ENCODE measurements at places on chromosomes 7 and 10.

- no peak for DNase-seq
These were observed 27.7 kb downstream of the ANKRD26 start for GRCh38 chr10:27072436-27073114.

DNA sequence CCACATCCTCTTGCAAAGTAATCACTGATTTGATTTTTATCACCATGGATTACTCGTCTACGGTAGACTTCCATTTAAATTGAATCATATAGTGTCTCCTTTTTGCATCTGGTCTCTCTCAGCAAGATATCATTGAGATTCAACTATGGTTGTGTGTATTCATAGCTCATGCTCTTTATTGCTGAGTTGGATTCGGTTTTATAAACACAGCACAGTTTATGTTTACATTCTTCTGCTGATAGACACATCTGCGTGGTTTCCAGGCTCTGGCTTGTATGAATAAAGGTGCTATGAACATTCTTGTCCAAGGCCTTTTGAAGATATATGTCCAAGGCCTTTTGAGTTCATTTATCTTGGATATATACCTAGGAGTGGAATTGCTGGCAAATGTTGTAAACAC, 356.5 kb upstream of the CELF2 start:
- DNase-seq = no peak

GRCh38 chr10:70169649-70170364, 507 bp downstream of the SAR1A start:
- no peak for DNase-seq

DNA sequence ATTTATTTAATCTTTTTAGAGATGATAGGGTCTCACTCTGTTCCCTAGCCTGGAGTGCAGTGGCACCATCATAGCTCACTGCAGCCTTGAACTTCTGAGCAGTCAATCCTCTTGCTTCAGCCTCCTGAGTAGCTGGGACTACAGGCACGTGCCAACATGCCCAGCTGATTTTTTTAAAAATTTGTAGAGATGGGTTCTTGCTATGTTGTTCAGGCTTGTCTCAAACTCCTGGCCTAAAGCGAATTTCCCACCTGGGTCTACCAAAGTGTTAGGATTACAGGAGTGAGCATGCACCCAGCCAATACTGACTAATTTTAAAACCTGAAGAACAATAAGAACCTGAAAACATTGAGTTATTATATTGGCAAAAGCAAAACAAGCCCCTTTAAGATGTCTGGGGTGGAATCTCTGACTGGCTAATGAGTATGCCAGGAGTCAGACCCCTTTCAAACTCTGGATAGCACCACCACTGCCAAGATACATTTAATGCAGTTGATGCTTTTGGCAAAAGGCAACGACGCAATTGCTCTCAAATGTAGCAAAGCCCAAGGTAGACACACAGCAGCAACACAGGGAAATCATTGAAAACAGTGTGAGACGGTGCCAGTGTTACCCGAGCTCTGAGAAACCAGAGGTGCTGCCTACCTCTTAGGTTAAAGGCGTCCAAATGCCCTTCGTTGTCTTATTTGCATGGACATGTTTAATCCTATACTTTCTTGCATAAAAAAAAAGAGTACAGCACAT, 40.7 kb upstream of the TOMM7 start:
- DNase-seq = no peak

GRCh38 chr10:78843495-78843894, 225.3 kb upstream of the ZMIZ1 start:
- no peak for DNase-seq

GRCh38 chr10:127648885-127649284, 88.1 kb upstream of the FOXI2 start:
- no peak for DNase-seq

DNA sequence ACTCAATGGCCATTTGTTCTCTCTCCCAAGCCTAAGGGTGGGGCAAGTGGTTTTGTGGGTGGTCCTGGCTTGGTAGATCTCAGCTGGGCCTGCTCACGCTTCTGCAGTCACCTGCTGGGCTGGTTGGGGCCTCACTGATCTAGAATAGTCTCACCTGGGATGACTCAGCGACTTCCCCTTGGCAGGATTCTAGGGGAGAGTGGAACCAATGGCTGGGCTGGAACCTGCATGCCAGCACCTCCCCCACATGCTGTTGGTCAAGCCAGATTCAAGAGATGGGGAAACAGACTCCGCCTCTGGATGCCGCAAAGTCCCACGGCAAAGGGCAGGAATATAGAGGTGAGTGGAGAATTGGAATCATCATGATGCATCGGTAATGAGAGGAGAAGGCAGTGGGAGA, 292.9 kb upstream of the NPVF start:
- no peak for DNase-seq

DNA sequence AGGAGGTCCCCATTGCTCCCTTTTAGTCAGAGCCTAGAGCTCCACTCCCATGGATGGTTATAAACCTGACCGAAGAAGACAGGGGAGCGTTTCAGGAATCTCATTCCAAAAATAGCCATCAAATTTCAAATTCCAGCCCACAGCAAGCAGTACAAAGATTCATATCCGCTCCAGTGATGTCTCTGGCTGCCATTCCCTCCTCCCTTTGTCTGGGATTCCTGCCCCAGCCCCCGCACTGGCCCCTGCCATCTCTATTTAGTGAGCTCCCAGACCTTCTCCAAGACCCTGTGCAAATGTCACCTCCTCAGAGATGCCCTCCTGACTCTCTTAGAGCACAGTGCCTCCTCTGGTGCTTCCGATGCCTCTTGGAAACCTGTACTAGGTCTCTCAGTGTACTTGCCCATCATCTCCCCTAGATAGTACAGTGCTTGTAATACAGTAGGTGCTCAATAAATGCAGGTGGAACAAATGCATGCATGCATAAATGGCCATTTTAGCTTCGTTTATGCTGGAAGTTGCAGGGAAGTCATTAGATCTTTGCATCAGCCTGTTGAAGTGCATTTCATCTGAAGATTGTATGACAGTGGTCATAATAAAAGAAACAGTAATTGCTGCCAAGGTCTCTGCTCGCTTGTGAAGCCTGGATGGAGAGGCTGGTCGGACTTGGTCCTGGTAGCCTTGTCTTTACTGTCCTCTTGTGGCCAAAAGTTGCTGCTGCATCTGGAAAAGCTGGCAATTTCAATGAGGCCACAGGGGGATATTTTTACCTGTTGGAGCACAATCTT, 32.0 kb upstream of the HABP2 start:
- no peak for DNase-seq

GRCh38 chr10:78116361-78116760, 82.7 kb downstream of the RPS24 start:
- DNase-seq = no peak

DNA sequence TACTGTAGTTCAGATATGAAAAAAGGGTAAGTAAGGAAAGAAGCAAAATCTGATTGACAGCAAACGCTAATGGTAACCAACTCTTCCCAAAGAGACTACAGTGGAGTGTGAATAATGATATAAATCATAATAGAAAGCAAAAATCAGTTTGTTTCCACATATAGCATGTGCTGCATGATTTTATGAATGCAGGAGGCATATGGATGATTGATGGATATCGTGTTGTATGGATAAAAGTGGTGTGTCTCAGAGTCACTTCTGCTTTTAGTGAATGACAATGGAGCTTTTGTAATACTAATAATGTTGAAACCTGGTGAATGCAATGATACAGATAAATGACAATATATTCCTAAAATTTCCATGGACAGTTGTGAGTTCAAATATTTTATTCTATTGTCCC, 36.6 kb upstream of the PALS2 start:
- no peak for DNase-seq

GRCh38 chr7:94679358-94679757, 23.4 kb upstream of the SGCE start:
- no peak for DNase-seq

DNA sequence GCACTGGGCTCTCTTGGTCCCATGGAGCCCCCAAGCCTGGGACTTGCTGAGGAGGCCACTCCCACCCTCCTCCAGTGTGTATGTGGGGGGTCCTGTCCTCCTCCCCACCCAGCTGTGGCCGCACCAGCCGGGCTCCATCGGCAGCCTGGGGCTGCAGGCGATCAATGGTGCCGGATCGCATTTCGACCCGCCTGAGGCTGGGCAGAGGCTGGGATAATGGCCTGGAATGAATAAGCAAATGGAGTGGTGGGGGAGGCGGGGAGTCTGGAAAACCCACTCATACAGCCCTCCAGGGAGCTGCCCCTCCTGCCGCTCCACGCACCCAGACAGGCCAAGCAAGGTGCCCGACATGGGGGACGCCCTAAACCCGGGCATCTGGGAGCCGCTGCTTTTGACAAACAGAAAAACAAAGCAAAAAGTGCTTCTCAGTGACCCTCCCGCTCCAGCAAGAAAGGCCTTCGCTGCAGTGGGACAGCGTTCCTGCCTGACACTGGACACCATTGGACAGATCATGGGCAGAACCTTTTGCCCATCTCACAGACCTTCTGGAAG, 160.5 kb downstream of the NRF1 start:
- no peak for DNase-seq

DNA sequence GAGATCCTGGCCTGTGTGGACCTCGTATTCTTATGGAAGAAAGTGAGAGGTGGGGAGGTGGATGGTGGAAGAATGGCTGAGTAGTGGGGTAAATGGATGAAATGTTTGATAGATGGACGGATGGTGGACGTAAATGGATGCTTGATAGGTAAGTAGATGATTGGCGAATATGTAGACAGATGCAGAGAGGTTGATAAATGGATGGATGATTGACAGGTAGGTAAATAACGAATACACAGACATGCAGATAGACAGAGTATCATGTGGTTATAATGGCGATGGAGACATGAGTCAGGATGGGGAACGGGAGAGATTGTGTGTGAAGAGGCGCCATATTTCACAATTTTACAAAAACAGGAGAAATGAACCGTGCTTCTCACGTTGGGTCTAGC, 219.5 kb downstream of the DIP2C start:
- no peak for DNase-seq

DNA sequence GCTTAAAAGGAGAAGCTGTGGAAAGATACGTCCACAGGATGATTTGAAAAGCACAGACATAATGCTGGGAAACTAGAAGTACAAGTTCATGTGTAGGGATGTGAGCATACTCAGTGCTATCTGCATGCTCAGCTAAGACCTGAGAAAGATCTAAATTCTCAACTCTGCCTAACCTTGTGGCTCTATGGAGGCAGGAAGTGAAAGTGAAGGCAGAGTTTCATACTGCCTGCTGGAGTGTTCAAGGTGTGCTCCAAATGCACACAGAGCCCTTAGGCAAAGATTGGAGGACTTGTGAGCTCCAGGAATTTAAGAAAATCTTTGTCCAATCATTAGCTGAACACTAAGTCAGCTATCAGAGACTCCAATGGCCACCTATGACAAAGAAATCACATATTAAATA, 190.9 kb downstream of the RNLS start:
- no peak for DNase-seq

DNA sequence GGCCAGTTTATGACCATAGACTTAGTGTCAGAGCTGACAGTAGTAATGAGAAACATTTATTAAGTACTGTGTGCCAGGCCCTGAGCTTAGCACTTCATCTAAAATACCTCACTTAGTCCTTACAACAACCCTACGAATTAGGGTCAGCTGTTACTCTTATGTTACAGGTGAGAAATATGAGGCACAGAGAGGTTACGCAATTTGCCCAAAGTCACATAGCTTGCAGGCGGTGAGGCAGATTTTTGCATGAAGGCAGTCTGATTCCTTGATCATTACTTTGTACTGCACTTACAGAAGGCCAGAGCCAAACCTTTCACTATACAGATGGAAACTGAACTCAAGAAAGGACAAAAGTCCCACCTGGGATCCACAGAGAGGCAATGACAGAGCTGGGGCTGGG, 10.2 kb downstream of the CDH23 start:
- no peak for DNase-seq

DNA sequence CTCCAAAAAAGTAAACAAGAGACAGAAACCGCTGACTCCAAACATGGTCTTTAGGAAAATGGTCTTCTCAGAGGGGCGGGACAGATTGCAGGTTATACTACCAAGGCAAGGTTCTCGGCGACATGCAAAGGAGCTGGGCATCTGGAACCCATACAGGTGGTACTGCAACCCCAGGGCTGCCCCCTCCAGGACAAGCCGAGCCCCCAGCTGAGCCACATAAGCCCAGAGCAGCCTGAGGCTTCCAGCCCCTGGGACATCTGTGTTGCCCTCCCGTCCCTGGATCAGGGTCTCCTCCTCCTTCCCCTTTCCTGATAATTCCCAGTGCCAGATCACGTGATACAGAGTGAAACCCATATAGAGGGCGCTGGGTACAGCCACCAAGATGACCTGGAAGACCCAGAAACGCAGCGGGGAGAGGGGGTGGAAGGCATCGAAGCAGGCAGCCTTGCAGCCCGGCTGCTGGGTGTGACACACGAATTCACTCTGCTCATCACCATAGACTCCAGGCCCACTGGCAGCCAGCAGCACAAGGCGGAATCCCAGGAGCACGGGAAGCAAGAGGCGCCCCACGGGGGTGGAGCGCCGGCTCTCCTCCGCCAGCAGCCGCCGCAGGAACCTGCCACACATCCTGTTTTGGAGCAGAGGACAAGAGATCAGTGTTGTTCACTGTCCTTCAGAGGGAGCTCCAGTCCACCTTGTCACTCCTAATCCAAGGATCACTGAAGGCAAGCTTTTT, at the start of gene GJC3:
Gene GJC3, minus strand, starts transcription at position 627 of the 736 bp plus-strand sequence. Its CDS starts 0 bp downstream, at position 627.
- DNase-seq = no peak

- no peak for DNase-seq
These were observed 51.2 kb upstream of the CARD11 start for GRCh38 chr7:3094701-3095445.

DNA sequence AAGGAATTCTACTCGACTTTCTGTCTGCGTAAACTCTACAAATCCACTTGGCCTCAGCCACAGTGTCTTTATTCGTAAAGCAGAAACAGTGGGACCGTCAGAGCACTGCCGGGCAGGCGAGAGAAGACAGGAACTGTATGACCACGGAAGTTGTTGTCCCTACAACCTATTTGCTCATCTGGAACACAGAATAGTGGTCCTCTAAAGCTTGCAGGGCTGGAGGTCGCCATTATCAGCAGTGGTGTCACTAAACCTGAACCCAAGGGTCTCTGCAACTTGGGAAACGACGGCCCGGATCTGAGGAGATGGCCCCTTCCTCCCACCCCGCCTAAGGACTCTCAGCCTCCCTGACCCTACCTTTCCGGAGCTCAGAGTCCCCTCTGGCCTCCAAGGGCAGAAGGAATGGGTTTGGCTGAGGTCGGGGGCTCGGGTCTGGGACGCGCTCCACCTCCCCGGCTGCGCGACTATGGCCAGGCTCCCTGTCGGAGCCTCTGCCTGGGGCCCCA, 442 bp downstream of the STYXL1 start:
- DNase-seq = no peak

DNA sequence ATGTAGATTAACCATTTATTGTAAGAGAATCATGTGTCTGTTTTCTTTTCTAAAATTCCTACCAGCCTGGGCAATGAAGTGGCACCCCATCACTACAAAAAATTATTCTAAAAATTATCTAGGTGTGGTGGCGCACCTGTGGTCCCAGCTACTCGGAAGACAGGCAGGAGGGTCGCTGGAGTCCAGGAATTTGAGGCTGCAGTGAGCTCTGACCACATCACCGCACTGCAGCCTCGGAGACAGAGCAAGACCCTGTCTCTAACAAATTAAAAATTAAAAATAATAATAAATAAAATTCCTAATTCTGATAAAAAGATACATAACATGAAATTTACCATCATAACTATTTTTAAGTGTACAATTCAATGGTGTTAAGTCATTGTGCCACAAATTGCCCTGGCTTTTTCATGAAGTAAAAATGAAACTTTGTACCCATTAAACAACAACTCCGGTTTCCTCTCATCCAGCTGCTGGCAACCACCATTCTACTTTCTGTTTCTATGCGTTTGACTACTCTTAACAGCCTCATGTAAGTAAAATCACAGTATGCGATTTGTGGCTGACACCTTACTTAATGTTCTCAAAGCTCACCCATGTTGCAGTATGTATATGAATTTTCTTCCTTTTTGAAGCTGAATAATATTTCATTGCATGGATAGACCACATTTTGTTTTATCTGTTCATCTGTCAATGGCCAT, 20.6 kb upstream of the USP6NL start:
- no peak for DNase-seq

Measured in NCI-H187 (cell line).